ENCODE measurements at places on chromosomes 5 and 9.

GRCh38 chr5:52684051-52684450 lies 103.7 kb upstream of the ITGA1 start:
- no peak overlapping the region for H3K27ac ChIP-seq
- no peaks in the 10 kb centered on the region for H3K27me3 ChIP-seq
- no peak overlapping the region for H3K4me3 ChIP-seq
- H3K36me3 ChIP-seq = no peaks in the 10 kb centered on the region

DNA sequence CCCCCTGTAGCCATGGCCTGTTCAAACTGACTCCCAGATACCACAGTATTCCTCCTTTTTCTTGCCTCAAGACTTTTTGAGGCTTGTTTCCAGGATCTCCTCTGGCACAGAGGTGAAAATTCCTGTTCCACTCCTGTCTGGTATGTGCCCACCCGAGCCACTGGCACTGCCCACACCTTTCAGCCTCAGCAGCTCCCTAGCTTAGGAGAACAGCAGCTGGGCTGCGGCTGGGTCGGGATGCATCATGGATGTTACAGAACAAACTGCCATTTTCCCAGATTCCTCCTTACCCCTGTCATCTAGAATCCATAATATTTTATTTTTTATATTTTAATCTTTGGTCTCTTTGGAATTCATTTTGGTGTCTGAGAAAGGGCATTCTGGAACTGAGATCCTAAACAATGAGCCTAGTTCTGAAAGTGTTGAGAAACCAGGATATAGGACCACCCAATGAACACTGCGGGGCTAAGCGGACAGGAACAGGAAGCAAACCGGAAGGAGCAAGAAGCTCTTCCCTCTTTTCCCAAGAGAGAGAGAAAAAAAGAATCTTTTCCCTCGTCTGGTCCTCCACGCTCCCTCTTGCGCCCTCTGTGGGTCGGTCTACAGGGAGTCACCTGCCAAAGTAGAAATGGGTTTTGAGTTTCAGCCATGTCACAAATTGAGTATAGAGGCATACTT lies 12.5 kb downstream of the OR2S2 start:
- peaks cover 49% of the 10 kb centered on the region for H3K4me1 ChIP-seq
- DNase-seq = peak; percentile 72
- peak overlapping the region; percentile 67 for H3K4me3 ChIP-seq
- H3K36me3 ChIP-seq = no peaks in the 10 kb centered on the region

DNA sequence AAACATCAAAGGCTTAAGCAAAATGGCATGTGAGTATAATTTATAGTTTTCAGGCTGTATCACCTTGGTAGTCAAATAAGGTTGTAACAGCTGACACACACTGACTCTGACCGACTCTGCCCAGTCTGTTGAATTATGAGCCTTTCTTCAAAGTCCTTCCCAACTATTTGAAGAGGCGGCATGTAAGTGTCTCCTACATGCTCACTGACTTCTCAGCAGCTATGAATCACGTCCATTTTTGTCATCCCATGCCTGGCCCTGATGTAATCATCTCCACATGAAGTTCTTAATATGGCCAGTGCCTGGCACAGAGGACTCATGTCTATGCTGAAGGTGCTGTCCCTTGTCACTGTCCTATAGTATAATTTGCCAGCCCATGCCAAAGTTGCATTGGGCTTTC lies 5.1 kb upstream of the PTBP3 start:
- no peaks in the 10 kb centered on the region for H3K27me3 ChIP-seq
- H3K27ac ChIP-seq = peak overlapping the region; percentile 52
- H3K4me1 ChIP-seq = peaks cover 42% of the 10 kb centered on the region
- no peaks in the 10 kb centered on the region for H3K36me3 ChIP-seq
- DNase-seq = peak; percentile 75
- H3K4me3 ChIP-seq = 0 out of 2 replicates have a peak overlapping the region, but pooled peaks have one; percentile 10

DNA sequence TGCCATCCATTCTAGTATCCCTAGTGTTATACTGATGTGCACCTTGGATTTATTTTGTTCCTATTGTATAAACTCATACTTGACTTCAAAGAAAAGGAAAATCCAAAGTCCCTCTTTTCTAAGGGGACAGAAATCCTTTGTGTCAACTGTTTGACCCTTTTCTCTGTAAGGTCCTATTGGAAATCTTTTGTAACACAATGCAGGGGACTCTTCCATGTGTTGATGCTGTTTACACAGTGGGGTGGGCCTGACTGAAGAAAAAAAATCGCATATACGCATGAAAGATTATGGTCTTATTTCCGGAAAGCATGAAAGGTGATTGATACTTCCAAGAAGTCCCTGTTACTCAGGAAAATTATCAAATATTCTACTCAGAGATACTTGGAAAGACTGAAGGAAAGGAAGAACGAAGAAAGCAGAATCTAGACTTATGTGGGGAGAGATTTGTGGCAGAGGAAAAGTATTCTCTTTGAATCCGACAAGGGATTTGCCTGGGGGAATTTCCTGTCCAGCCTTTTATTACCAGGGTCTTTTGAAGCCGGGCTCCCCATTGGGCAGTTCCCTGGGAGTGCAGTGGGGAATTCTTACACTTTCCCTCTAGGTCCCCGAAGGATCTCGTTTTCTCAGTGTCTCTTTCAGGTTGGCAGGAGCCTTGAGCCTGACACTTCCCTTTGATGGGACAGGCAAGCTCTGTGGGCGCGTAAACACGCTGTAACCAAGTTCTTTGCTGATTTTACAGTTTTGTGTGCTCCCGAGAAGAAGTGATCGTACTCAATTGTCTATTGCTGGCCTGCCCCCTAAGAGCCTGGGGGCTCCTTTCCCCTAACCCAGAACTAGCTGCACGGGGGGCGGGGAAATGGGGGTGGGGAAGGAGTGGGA lies 779 bp upstream of the VCAN start:
- no peak overlapping the region for H3K27ac ChIP-seq
- peaks cover 44% of the 10 kb centered on the region for H3K4me1 ChIP-seq
- no peak for DNase-seq
- H3K36me3 ChIP-seq = no peaks in the 10 kb centered on the region
- H3K27me3 ChIP-seq = peaks cover 30% of the 10 kb centered on the region
- peak overlapping the region; percentile 93 for H3K4me3 ChIP-seq

- DNase-seq = no peak
- peaks cover 65% of the 10 kb centered on the region for H3K27me3 ChIP-seq
- H3K4me1 ChIP-seq = no peaks in the 10 kb centered on the region
- no peak overlapping the region for H3K27ac ChIP-seq
- H3K4me3 ChIP-seq = no peak overlapping the region
- H3K36me3 ChIP-seq = no peaks in the 10 kb centered on the region
Observed at GRCh38 chr5:173229966-173230689, 4.9 kb downstream of the NKX2-5 start.

GRCh38 chr5:150066436-150066835 lies 19.9 kb downstream of the CSF1R start:
- no peak for DNase-seq
- H3K4me1 ChIP-seq = peaks cover 65% of the 10 kb centered on the region
- peak overlapping the region; percentile 96 for H3K27ac ChIP-seq
- H3K36me3 ChIP-seq = no peaks in the 10 kb centered on the region
- no peaks in the 10 kb centered on the region for H3K27me3 ChIP-seq

DNA sequence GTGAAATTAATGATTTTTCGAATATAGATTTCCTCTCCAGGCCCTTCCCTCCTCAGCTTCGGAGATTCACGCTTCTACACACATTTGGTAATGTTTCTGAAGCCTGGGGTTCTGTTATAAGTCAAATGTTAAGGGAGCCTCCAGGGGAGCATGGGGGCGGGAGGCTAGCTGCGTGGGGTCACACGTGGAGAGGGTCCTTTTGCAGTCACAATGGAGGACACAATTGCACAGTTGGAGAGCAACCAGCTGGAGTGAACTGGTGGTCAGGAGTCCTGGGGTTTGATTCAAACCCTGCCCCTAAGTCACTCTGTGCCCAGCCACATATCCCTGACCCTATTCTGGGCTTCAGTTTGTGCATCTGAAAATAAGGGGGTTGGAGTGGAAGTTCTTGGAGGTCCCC lies 481.4 kb downstream of the CDK5RAP2 start:
- H3K27me3 ChIP-seq = peaks cover 3% of the 10 kb centered on the region
- DNase-seq = no peak

DNA sequence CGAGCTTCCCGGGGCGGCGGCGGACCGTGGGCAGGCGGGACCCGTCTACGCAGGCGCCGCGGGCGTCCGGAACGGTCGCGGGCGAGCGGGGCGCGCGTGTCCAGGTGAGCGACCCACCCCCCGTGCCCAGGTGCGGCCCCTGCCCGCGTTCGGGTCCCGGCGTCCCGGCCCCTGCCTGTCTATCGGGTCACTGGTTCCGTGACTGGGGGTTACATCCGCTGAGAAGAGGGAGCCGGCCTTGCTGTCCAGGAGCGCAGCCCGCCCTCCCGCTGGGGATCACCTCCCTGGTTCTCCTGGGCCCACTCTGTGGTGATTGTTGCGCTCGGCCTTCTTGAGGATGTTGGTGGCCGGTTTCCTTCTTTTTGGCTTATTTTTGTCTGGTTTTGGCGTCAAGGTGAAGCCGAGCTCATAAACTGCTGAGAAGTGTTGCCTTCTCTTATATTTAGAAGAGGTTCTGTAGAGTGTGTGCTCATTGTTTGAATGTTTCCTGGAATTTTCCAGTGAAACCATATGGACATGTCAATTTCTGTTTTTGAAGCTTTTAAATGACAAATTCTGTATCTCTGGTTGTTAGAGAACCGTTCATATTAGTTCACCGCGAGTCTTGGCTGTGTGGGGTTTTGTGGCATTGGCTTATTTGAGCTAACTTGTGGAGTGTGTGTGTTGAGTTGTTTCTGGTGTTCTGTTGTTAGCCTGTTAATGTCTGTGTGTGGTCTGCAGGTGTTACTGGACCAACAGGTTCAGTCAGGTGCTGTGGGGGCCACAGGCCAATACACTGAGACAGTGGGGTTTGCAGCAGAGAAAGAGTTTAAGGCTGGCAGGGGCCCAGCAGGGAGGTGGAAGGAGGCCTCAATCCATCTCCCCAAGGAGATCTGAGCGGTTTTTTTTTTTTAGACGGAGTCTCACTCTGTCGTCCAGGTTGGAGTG lies 621 bp downstream of the CEP72 start:
- peaks cover 37% of the 10 kb centered on the region for H3K4me1 ChIP-seq
- no peak for DNase-seq
- H3K36me3 ChIP-seq = peaks cover 32% of the 10 kb centered on the region
- H3K4me3 ChIP-seq = peak overlapping the region; percentile 89
- H3K27me3 ChIP-seq = peaks cover 11% of the 10 kb centered on the region

DNA sequence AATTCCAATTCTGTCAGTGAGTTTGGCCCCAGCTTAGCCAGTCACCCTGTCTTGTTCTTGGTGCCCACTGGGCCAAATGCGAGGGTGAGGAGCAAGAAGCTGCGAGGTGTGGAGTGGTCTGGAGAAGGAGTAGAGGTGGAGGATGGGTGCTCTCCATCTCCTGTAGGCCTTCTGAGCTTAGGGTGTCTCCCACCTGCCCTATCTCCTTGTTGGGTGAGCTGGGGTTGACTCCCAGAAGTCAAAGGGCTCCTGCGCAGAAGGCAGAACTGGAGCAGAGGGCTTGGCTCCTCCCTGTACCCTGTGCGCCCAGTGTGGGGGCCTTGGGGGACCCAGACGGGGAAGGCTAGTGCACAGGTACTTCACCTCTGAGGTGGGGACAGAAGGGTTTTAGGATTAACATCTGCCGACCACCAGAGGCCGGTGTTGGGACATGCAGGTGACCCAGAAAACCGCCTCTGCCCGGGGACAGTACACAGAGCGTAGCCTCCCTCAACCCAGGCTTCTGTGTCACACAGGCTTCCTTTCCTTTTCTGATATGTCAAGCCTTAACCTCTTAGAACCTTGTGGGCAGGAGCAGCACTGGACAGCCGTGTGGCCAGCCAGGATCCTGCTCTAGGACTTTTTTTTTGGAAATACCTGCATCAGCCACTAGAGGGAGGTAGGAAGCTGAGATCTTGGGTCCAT lies 16.9 kb downstream of the IL5 start:
- H3K4me3 ChIP-seq = no peak overlapping the region
- H3K27me3 ChIP-seq = peaks cover 19% of the 10 kb centered on the region
- no peak overlapping the region for H3K27ac ChIP-seq
- no peaks in the 10 kb centered on the region for H3K36me3 ChIP-seq
- H3K4me1 ChIP-seq = peaks cover 9% of the 10 kb centered on the region

- no peaks in the 10 kb centered on the region for H3K27me3 ChIP-seq
- no peak overlapping the region for H3K27ac ChIP-seq
- peaks cover 24% of the 10 kb centered on the region for H3K36me3 ChIP-seq
- H3K4me1 ChIP-seq = peaks cover 14% of the 10 kb centered on the region
Observed at GRCh38 chr9:21477466-21477865, 4.6 kb downstream of the IFNE start.

DNA sequence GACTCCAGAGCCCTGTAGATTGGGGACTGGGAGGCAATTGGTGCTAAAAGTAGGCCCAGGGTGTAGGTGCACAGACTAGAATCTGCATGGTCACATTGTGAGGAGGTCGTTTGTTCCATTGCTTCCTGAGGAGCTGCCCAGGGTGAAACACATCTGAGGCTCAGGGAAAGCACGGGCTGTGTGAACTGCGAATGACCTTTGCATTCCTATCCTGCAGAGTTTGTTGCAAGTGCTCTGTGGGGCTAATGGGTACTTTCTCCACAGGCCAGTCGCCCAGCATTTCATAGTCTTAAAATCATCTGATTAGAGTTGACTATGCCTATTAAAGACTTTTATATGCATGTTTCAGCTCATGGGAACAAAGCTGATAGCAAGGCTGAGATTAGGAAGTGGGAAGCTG lies 14.4 kb upstream of the SLC46A2 start:
- no peak overlapping the region for H3K4me3 ChIP-seq
- H3K36me3 ChIP-seq = no peaks in the 10 kb centered on the region
- no peak for DNase-seq

GRCh38 chr9:96668868-96669534 lies 13.9 kb upstream of the PRXL2C start:
- no peak overlapping the region for H3K4me3 ChIP-seq
- H3K27ac ChIP-seq = no peak overlapping the region
- no peak for DNase-seq

GRCh38 chr5:159814805-159815585 lies 101.3 kb upstream of the ADRA1B start:
- H3K4me3 ChIP-seq = no peak overlapping the region
- H3K27me3 ChIP-seq = no peaks in the 10 kb centered on the region
- peaks cover 51% of the 10 kb centered on the region for H3K4me1 ChIP-seq
- H3K36me3 ChIP-seq = no peaks in the 10 kb centered on the region
- no peak overlapping the region for H3K27ac ChIP-seq
- no peak for DNase-seq

- H3K27ac ChIP-seq = no peak overlapping the region
- no peaks in the 10 kb centered on the region for H3K4me1 ChIP-seq
Observed at GRCh38 chr5:23627976-23628375, 120.6 kb downstream of the PRDM9 start.

- DNase-seq = no peak
- no peaks in the 10 kb centered on the region for H3K27me3 ChIP-seq
- no peak overlapping the region for H3K4me3 ChIP-seq
Observed at GRCh38 chr5:82847562-82847961, 229.6 kb downstream of the TMEM167A start.

DNA sequence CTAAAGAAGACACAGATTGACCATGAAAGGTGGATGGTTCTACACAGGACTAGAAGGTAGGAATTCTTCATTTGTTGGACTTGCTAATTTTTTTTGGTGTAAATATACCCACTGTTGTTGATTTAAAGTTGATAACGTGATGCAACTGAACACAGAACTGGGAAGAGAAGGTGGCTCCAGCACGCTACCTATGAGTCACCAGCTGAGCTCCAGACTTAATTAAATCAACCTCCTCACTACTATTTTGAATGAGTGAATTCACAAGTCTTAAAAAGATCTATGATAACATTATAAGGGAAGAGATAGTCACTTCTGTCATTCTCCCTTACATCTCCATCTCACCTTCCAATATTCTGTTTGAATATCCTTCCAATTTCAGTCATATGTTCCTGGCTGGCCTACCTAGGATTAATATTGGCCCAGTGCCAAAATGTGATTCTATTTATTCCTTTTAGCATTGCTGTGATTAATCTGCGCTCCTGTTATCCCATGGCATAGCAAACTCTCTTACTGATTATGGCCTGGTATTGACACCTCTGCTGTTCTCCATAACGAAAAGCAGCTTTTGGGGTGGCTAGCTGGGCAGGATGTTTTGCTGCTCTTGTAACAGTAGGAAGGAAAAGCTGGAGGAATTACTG lies 135.9 kb upstream of the CCDC152 start:
- no peak overlapping the region for H3K4me3 ChIP-seq
- no peaks in the 10 kb centered on the region for H3K27me3 ChIP-seq
- H3K27ac ChIP-seq = no peak overlapping the region

Measured in HFFc6 (cell line).